ENCODE measurements at places on chromosomes 7 and 10.
A peak's percentile ranks its signal among the peaks of the same experiment; 100 is the strongest.

GRCh38 chr10:74233281-74233680, 82.3 kb downstream of the ADK start:
- DNase-seq = no peak

DNA sequence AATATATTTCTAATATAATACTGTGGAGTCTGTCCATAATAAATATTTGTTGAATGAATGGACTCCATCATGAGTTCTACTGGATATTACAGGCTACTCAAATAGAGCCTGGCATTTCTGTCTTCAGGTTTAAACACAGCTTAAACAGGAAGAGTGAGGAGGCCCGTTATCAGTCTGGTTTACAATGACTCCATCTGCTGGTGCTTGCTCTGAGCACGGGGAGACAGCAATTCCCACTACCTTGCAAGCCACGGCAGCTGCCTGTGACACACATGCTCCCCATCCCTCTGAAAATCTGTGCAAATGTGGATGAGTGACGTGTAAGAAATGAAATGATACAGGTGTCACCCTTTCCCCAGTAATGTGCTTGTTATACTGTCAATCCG, 293.5 kb upstream of the IMMP2L start:
- DNase-seq = no peak

DNA sequence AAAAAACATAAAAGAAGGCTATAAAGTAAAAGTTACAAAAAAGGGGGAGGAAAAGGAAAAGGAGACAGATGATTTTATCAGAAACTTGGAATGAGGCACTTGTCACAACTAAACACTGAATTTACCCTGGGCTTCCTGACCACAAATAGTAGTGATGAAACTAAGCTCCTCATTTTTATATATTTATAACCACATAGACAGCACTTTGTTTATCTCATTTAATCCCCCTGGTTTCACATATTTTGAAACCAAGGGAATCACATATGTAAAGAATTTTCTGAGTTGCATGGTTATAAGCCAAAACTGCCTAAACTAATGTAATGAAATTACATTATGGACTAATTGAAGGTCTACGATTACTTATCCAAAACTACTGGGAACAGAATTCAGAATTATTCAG, 39.6 kb upstream of the MET start:
- no peak for DNase-seq

DNA sequence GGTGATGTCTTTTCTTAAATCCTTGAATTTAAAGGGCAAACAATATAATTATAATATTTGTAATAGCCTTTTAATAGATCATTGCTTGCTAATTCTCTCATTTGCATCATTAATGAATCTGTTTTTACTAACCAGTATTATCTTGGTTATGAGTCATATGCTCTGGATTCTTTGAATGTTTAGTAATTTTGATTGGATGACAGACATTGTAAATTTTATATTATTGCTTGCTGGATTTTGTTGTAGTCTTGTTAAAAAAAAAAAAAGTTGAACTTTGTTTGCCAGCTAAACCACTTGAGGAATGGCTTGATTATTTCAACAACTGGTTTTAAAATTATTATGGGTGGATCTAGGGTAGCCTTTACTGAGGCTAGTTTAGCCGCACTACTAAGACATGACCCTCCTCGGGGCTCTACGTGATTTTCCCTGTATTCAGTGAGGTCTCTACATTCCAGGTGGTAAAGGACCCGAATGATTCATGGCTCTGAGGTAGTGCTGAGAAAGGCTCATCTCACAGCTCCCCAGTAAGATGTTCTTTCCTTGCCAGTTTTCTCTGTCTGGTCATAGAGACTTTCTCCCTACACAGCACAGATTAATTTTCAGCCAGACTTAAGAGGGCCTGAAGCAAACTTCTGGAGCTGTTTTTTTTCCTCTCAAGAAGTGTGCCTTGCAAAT, 8.5 kb downstream of the C10orf90 start:
- DNase-seq = no peak

- no peak for DNase-seq
Measured at GRCh38 chr10:93420944-93421825, 60.9 kb downstream of the MYOF start.

GRCh38 chr10:67629461-67629971, 66.5 kb downstream of the CTNNA3 start:
- no peak for DNase-seq

DNA sequence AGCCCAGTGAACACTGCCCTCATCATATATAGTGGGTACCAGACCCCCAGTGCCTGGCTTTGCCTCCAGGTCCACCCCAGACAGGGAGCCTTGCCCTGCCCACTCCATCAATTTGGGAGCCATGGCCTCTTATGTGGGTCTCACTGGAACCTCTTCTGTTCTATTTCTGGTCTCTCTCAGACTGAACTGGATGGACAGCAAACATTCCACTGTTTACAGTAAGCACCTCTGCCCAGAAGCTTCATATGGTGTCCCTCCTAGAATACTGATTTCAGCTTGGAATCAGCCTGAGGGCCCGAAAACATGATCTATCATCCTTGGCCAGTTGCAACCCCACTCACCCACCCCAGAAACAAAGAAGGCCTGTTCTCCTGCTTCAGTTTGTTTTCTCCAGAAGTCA, 81.0 kb upstream of the SLF2 start:
- no peak for DNase-seq

- DNase-seq = no peak
Measured at GRCh38 chr10:119326167-119326566, 118.8 kb downstream of the GRK5 start.

GRCh38 chr10:68553138-68553537, 7.0 kb upstream of the TET1 start:
- DNase-seq = no peak

GRCh38 chr10:59302381-59302780, 60.0 kb downstream of the FAM13C start:
- DNase-seq = no peak

- DNase-seq = no peak
Measured at GRCh38 chr10:28806951-28807759, 129.8 kb downstream of the BAMBI start.

GRCh38 chr7:26487780-26488515, 196.3 kb downstream of the SNX10 start:
- no peak for DNase-seq

- DNase-seq = no peak
Measured at GRCh38 chr10:1432161-1432560, 305.2 kb downstream of the ADARB2 start.

GRCh38 chr7:95931460-95932232, 159.3 kb downstream of the DYNC1I1 start:
- DNase-seq = no peak

- DNase-seq = no peak
Measured at GRCh38 chr7:143239813-143240212, 18.0 kb downstream of the TAS2R40 start.

DNA sequence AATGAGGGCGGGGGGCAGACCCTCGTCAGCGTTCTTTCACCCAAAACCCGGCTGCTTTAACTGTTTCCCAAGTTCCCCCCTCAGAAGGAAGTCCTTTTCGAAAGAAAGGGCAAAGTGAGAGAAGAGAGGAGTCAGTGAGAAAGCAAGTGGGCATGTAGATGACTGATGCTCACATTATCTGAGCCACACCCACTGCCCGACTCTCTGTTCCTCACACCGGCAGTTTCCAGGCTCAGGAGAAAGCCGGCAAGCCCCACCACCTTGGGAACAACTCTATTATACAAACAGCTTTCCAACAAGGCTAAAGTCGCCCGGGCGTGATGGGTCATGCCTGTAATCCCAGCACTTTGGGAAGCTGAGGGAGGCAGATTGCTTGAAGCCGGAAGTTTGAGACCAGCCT, 23.1 kb downstream of the RCC1L start:
- no peak for DNase-seq

DNA sequence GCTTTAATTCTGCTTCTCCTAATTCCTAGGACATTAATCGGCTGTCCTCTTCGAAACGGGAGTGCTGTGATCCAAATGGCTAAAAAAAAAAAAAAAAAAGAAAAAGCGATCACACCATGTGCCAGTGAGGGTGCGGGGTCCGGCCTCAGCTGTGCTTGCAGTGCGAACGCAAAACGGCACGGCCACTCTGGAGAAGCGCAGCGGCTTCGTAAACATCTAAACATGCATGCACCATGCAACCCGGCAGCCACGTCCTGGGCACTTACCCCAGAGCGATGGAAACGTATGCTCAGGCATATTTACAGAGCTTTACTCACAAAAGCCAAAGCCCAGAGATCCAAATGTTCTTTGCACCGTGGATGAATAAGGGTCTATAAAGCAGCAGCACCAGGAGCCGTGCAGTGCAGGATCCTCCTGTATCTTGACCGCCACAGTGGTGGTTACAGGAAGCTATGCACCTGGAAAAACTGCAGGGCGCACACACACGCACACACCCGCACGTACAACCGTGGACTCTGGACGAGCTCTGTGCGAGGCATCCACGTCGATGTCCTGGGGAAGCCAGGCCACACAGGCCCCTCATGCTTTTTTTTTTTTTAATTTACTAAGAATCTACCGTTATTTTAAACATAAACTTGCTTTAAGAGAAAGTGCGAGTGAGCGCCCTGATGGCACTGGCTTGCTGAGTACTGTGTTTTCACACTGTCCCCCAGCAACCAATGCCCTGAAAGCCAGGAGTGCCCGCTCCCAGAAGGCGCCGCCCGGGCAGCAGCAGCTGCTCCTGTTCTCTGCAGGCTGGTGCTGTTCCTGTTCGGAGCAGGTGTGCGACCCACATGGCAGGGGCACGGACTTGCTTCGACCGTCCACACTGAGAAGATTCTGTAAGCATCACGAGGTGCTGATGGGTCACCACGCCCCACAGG, 25.0 kb downstream of the GPER1 start:
- DNase-seq = no peak

DNA sequence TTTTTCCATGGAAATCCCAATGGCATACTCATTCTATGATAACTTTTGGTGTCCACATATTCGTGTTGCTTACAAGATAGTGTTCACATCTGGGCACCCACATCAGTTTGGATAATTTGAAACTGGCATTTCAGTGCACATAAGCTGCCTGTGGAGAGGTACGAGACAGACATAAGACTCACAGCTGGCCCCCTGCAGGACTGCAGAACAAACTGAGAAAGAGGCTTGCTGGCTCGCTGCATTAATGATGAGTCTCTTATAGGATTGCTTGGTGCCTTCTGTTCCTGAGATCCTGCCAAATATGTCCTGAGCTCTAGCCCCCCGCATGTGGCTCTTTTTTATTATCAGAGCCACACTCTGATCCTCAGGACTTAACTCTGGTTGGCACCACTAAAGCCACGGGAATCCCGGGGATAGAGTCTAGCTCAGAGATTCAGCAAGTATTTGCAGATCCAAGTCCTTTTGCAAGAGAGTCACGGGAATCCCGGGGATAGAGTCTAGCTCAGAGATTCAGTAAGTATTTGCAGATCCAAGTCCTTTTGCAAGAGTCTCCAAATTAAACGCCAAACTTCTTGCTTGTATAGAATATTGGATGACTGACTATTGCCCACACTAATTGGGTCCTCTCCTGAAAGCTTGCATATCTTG, 34.0 kb upstream of the JCAD start:
- DNase-seq = no peak

- DNase-seq = no peak
Measured at GRCh38 chr7:154748089-154748786, 254.7 kb downstream of the PAXIP1 start.

- peak; percentile 99 for DNase-seq
Measured at GRCh38 chr10:110872145-110872983, 636 bp downstream of the PDCD4 start.

DNA sequence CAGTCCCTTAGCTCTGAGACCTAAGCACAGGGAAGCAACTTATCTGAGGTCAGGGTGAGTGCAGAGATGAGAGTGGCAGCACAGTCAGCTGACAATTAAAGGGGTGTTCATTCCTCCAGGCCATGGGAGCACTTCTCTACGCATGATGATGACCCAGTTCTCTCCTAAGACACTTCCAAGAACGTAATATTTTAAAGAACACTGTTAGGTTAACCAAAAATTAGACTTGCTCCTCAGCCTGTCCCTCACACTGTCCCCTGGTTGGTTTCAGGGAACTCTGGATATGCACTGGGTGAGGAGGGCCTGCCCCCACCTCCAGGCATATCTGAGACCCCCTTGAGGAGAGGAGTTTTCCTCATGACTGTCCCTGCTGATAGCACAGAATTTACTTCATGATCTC, 767.5 kb downstream of the GRID1 start:
- DNase-seq = no peak

- no peak for DNase-seq
Measured at GRCh38 chr10:132541129-132541528, 3.5 kb downstream of the INPP5A start.

Measured in naive thymus-derived CD4-positive, alpha-beta T cell (primary cell).